ENCODE measurements at places on chromosomes 7 and 10.

DNA sequence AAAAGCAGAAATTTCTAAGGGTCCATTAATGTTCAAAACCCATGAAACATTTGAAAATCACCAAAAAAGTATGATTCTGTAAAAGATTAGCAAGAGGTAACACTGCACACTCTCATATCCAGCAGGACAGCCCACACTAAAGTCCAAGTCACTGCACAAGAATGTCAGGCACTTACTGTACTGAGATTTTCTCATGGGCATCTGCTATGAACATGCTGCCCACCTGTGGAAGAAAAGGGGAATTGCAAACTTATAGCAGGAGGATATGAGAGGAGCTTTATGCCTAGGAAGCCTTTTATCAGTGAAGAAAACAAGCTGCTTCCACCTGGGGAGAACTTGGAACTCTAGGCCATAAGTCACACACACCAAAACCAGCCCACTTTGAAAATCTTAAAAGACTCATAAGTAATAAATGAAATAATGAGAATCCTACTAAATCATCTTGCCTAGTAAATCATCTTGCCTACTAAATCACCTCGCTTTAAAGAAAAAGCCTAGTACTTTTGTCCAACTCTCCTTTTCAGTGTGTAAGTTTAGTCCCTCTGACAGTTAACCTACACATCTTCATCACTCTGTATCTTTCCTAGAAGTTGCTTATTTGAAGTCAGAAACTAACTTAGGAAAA lies 46.1 kb downstream of the ARMH3 start:
- DNase-seq: no peak

- DNase-seq: no peak
Measured at GRCh38 chr7:38169847-38170246, 8.2 kb upstream of the STARD3NL start.

DNA sequence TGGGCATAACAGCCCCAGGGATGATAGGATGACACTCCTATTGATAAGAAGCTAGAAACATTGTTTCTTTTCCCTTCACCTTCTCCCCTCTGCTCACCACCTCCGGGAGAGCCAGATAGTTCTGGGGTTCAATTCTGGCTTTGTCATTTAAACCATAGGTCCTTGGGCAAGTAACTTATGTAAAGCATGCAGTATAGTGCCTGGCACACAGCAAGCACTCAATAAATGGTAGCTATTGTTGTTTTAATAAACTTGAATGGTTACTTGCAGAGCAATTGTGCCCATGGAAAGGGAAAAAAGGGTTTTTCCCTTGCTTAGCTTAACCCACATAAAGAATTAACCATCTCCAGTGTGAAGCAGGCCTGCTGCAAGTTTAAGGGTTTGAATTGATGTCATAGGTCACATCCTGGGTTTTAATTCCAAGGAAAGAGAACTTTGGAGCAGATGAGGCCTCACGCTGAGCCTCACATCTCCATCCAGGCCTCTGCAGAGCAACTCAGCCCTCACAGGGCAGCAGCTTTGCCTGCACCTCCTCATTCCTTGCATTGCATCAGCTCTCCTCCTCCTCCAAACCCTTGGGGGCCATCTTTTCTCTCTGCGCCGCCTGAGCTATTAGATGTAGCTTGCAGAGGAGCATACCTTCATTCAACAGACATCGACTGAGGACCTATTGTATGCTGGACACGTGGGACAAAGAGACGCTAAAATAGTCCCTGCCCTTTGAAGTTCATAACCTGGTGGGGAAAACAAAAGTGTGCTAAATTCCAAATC lies 22.9 kb downstream of the ZNF775 start:
- no peak for DNase-seq

- DNase-seq: no peak
Measured at GRCh38 chr10:68869623-68870022, 31.5 kb upstream of the DDX50 start.

DNA sequence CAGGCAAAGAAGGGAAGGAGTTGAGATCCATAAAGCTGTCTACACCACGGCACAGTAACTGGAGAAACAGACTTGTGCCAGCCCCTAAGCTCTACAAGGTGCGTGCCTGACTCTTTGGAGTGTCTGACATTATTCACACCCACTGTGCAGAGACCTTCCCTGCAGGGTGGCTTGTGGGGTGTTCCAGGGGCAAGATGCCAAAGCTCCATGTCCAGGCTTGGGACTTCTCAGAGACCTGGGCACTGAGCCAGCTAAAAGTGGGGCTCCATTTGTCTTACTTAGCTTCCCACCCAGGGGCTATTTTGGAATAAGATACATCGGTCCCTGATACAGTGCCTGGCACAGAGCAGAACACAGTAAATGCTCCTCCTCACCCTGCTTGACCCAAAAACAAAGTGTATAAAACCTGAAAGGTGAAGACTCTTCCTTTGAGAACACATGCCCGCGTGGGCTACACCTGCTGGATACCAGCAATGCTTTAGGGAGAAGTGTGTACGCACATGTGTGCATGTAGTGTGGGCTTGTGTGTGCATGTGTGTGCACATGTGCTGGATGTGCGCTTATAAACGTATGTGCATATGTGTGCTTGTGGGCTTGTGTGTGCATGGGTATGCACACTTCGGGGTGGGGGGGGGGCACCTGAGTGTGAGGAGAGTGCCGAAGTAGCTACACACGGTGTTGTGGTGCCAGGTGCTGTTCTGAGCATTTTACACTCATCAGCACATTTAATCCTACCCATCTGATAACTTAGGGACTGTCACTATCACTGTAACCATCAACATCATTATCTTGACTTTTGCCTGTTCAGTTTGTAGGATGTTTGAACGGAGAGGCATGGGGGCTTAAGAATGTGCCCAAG lies 143.0 kb downstream of the ARHGAP22 start:
- no peak for DNase-seq

GRCh38 chr10:84837877-84838276 lies 509.5 kb downstream of the CCSER2 start:
- DNase-seq: no peak

- DNase-seq: no peak
Measured at GRCh38 chr10:120824881-120825309, 26.3 kb upstream of the WDR11 start.

- no peak for DNase-seq
Measured at GRCh38 chr7:132337450-132338080, 238.7 kb downstream of the PLXNA4 start.

DNA sequence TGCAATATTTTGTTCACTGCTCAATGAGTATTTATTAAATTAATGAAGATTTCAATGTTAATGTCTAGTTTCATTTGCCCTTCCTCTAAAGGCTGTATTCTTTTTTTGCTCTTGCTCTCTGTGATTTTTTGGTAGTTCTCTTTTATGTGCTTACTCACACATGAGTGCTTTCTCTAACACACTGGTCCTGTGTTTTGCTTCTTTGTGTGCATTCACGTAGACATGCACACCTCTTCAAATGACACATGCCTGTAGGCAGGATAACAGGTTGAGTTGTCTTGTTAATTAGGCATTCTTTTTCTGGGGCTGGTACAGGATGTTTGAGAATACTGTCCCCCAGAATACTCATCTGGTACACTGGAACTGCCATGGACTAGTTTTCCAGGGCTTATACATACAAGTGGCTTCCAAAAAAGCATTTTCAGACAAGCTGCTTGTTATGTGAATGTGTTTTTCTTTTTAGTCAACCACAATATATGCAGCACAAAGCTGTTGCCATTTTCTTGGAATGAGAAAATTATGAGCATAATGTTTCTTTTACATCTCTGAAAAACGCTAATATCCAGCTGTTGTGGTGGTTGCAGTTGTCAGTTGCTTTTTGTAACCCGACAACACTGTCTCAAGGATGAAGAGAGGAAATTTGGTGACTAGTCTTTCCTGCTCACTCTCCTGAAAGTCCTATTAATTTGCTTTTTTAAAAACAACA lies 416.4 kb downstream of the AUTS2 start:
- DNase-seq: no peak

DNA sequence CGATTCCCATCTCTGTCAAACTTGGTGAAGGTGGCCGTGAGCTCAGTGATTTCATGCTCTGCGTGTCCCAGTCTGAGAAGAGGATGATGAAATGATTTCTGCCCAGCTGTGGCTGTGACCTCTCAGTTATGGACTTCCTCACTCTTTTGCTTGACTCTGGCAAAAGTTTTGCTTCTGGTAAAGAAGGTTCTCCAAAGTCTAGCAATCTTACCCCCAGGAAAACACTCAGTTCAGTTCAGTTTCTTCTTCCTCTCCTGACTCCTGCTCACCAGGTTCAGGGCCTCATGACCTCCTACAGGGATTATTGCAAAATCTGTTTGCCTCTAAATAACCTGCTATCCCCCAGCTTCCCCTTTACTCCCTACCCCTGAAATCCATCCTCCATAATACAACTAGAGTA lies 4.9 kb upstream of the BLOC1S2 start:
- no peak for DNase-seq

- DNase-seq: no peak
Measured at GRCh38 chr7:66376264-66376945, 171.3 kb downstream of the TPST1 start.

DNA sequence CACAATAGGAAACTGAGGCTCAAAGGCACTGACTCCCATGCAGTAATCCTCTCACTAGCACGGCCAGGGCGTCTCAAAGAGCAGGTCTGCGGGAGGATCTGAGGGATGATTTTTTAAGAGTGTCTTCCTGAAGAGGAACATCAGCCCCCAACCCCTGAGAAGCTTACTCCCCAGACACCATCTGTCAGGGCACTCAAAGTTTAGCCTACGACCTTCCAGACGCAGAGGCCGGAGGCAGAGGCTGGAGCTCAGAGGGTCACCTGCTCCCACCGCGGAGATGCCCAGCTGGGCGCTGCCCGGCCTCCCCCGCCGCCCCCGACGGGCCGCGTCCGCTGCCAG lies 1.7 kb downstream of the ZNF777 start:
- no peak for DNase-seq

DNA sequence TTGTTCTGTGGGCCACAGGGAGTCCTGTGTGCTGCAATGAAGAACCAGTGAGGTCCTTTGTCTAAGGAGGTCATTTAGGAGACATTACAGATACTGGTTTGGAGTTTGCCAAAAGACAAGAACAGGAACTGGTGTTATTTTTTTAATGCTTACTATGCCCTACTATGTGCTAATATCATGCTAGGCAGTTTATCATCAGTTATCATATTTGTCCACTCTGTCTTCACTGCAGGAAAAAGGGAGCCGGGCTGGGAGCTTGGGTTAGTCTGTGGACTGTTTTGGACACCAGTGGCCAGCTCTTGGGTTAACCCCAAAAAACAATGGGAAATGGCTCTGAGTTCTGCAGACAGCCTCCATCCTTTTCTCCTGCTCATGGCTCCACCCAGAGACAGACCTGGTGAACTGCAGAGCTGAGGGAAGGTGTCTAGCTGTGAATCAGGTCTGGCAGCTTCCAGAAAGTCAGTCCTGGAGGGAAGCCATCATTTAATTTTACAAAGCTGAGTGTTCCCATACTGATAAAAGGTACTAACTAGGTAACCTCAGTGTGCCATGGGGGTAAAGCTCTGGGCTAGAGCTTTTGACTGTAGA lies 101.2 kb upstream of the ZNF746 start:
- no peak for DNase-seq

DNA sequence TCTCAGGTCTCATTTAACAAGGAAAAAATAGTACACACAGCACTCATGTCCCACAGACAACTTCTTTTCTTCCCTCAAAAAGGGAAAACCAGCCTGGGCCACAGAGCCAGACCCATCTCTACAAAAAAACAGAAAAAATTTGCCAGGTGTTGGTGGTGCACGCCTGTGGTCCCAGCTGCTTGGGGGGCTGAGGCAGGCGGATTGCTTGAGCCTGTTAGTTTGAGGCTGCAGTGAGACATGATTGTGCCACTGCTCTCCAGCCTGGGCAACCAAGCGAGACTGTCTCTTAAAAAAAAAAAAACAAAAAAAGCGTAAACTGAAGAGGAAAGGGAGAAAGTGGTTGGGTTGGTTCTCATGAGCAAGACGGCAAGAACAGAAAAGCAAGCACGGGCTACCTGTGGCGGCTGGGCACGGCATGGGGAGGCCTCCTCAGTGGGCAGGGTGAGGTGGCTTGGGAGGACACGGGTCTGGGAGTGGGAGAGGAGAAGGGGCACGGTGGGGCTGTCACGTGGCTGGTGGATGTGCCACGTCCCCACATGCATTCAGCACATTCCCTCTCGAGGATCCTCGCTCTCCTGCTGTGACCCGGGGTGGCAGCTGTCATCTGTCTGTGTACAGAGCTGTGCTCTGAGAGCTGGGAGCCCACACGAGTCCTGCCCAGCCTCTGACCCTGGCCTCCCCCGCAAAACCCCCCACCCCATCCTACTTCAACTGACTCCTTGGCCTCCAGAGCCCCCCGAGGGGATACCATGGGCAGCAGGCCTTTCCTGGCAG lies 219.7 kb downstream of the MLLT10 start:
- no peak for DNase-seq

DNA sequence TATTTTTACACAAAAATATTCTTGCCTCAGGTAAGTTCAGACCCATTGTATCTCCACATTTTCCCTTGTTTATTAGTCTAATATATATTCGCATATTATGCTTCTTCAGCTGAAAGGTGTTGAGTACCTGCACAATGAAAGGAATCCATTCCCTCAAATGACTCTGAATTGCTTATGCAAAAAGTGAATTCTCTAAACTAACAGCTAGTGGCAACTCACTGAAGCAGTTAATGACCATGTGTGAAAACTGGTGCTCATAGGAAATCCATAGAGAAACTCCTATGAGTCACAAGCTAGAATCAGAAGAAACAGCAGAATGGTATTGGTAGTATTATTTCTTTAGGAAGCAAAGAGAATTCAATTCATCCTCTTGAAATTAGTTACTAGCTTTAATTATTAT lies 33.5 kb upstream of the RNF148 start:
- DNase-seq: no peak

DNA sequence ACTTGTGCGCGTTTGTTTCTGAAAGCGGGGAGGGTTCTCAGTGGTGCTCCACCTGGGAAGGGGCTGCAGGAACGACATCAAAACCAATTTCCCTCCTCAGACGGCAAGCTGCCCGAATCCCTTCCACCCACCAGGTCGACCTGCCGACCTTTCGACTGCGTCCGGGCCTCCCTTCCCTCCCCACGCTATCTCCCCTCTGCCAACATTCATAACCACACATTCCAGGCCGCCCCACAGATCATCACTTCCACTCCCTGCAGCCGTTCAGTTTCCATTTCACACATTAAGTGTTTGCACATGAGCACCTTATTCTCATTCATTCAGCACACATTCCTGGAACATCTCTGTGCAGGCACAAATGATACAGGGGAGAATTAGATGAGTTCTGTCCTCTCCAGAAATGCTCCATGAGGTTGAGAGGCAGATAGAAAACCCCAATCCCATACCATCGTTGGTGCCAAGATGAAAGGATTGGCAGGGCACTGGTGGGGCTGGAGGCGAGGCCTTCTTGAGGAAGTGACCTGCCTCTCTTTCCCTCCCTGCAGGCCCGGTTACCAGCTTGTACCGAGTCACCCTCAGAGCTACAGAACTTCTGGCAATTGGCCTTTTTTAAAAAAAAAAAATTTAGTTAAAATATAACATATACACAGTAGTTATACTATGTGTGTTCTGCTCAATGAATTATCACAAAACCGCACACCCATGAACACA lies 70.0 kb downstream of the MINDY4 start:
- DNase-seq: no peak

DNA sequence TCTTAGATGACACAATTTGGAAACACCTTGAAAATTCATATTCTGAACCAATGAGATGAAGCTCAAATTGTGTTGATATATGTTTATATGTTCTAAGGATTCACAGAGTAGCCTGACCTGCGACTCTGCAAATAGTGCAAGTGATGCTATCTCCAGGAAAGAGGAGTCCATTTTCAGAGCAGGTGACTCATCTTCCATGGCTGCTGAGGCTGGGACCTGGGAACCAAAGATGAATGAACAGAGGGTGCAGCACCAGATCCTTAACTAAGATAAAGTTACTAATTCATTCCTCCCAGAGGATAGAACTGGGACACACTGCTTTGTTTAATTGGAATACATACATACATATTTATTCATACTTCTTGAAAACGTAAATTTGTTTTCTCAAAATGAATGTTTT lies 240.6 kb upstream of the SEMA3C start:
- no peak for DNase-seq

Data from activated effector memory CD4-positive, alpha-beta T cell treated with Interleukin-2 at 50 U/mL for 16 hours (primary cell).